ENCODE measurements at places on chromosomes 12 and 14. TPM values are rescaled to one million over a fixed set of nuclear protein-coding genes. Genes with fewer than 3 reads are reported as not detected.

The FAM177A1 gene
- total RNA-seq, result 46.2 TPM

- H3K36me3 ChIP-seq, result peaks cover 9% of the 10 kb centered on the region
- no peak overlapping the region for H3K27ac ChIP-seq
- H3K27me3 ChIP-seq, result no peaks in the 10 kb centered on the region
- H3K4me1 ChIP-seq, result peaks cover 2% of the 10 kb centered on the region
Measured at GRCh38 chr14:105348169-105348944, 33.8 kb downstream of the PACS2 start.

DNA sequence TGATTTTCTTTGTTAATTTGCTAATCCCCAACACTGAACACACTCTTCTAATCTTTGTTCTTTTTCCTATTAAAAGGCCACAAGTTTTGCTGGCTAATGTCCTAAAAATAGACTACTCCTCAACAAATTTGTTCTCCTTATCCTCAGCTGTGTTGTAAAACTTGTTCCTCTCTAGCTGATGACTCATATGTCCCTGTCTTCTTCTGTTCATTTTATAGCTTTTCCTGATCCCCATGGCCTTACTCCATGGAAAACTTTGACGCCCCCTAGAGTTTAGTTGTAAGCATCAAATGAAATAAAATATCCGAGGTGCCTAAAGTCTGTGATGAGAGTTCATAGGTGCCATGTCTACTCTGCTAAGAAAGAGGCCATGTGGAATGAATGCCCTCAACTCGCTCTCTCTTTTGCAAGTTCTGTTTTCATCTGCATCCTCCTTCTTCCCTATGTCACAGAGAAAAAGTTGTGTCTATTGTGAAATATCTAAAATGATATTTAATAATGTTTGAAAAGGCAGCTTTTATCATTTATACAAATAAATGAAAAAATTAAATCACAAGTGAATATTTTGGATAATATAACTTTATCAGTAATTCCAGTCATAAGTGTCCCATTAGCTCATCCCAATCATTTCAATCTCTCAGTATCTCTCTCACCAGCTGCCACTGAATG lies 237.9 kb downstream of the IPO8 start:
- no peak for DNase-seq
- H3K4me1 ChIP-seq, result no peaks in the 10 kb centered on the region
- no peaks in the 10 kb centered on the region for H3K36me3 ChIP-seq
- H3K27ac ChIP-seq, result no peak overlapping the region
- H3K4me3 ChIP-seq, result no peak overlapping the region

The KRT6A gene
- total RNA-seq, result not detected

- DNase-seq, result no peak
- H3K36me3 ChIP-seq, result no peaks in the 10 kb centered on the region
- H3K27ac ChIP-seq, result no peak overlapping the region
- H3K4me3 ChIP-seq, result no peak overlapping the region
- peaks cover 78% of the 10 kb centered on the region for H3K27me3 ChIP-seq
- H3K4me1 ChIP-seq, result no peaks in the 10 kb centered on the region
Measured at GRCh38 chr14:36256126-36256801, 64.2 kb downstream of the MBIP start.

- no peaks in the 10 kb centered on the region for H3K4me1 ChIP-seq
- no peak overlapping the region for H3K4me3 ChIP-seq
- H3K27ac ChIP-seq, result no peak overlapping the region
- H3K36me3 ChIP-seq, result peaks cover 4% of the 10 kb centered on the region
- DNase-seq, result no peak
Measured at GRCh38 chr14:55398679-55399078, 13.0 kb downstream of the ATG14 start.

The TESPA1 gene
- total RNA-seq, result not detected

- H3K4me3 ChIP-seq, result no peak overlapping the region
- peaks cover 75% of the 10 kb centered on the region for H3K27me3 ChIP-seq
- H3K4me1 ChIP-seq, result peaks cover 13% of the 10 kb centered on the region
Measured at GRCh38 chr12:49092086-49092815, 2.4 kb downstream of the DHH start.

GRCh38 chr14:68523989-68524725 lies 268.7 kb downstream of the ZFP36L1 start:
- no peak overlapping the region for H3K4me3 ChIP-seq
- H3K4me1 ChIP-seq, result peaks cover 40% of the 10 kb centered on the region
- no peak for DNase-seq
- no peaks in the 10 kb centered on the region for H3K27me3 ChIP-seq
- H3K27ac ChIP-seq, result no peak overlapping the region
- H3K36me3 ChIP-seq, result peaks cover 2% of the 10 kb centered on the region

GRCh38 chr14:93008381-93008780 lies 85.4 kb downstream of the CHGA start:
- H3K4me3 ChIP-seq, result no peak overlapping the region
- peaks cover 15% of the 10 kb centered on the region for H3K4me1 ChIP-seq
- H3K36me3 ChIP-seq, result no peaks in the 10 kb centered on the region
- no peak for DNase-seq
- no peaks in the 10 kb centered on the region for H3K27me3 ChIP-seq
- no peak overlapping the region for H3K27ac ChIP-seq

DNA sequence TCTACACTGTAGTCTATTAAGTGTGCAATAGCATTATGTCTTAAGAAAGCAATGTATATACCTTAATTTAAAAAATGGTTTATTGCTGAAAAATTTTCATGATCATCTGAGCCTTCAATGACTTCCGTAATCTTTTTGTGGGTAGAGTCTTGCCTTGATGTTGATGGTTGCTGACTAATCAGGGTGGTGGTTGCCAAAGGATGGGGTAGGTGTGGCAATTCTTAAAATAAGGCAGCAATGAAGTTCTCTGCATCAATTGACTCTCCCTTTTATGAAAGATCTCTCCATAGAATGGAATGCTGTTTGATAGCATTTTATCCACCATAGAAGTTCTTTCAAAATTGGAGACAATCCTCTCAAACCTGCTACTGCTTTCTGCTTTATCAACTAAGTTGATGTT lies 41.1 kb downstream of the BBS10 start:
- no peaks in the 10 kb centered on the region for H3K27me3 ChIP-seq
- H3K27ac ChIP-seq, result no peak overlapping the region
- no peak for DNase-seq
- H3K4me1 ChIP-seq, result peaks cover 5% of the 10 kb centered on the region

DNA sequence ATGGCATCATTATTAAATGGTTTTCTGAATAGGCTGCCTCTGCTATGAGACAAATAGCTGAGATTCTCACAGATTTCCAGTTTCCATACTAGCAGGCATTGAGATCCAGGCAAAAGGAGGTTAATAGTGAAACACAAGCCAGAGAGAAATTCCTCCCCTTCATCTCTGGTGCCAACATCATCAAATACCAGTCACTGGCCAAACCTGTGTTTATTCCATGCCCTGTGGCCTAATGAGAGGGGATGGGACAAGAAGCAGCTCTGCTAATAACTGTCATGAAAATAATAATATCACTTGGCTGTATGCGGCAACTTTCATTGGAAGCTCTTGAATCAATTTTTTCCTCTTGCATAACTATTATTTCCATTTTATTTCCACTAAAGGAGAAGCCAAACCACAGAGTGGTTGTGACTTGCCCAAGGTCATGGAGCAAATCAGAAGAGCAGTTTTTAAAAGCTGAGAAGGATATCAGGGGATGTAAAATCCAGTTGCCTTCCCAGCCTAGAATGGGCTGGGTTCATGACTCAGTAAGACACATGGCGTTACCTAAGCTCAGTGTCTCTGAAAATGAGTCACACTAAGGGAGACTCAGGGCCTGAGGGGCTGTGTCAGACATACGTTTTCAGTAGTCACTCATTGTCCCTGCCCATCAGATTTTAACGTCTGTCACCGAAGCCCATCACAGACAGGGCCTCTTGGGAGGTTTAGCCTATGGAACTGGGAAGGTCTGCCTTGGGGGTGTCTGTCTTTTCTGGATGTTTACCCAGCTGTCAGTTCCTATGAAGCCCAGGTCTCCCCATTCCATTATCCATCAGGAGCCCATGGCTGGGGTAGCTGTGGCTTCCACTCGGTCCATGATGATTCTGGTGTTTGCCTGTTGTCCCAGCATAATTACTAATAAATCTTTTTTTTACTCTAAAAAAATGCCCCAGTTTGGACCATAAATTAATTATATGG lies 208.8 kb upstream of the EEA1 start:
- H3K27ac ChIP-seq, result no peak overlapping the region
- no peak for DNase-seq
- H3K36me3 ChIP-seq, result no peaks in the 10 kb centered on the region
- no peak overlapping the region for H3K4me3 ChIP-seq
- no peaks in the 10 kb centered on the region for H3K27me3 ChIP-seq

- no peak overlapping the region for H3K27ac ChIP-seq
- no peaks in the 10 kb centered on the region for H3K4me1 ChIP-seq
- H3K36me3 ChIP-seq, result no peaks in the 10 kb centered on the region
Measured at GRCh38 chr14:30373526-30373925, 185.4 kb upstream of the G2E3 start.

DNA sequence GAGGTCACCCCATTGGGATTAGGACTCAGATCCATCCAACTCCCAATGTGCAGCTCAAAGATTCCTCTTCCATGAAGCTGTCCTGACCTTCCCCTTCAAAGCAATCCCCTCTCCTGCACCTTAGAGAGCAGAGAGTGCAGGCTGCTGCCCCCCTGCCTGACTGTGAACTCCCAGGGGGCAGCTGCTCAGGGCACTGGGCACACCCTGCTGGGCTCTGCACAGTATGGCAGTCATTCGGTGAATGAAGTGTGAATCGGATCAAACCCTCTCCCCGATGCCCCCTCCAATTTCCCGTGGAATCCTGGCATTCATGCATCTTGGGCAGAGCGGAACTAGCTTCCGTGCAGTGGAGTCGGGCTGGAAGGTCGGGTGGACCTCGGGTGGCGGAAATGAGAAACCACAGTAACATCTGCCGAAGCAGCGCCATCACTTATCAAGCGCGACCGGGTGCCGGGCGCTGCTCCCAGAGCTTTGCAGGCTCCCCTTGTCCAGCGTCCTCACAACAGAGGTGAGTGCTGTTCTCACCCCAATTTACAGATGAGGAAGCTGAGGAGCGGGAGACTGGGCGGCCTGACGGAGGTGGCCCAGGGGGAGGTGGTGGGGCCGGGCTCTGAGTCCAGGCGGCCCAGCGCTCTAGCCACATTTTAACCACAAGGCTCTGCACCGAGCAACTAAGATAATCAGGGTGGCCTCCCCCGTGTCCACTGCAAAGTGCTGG lies 14.7 kb downstream of the GALNT9 start:
- no peaks in the 10 kb centered on the region for H3K4me1 ChIP-seq
- no peak for DNase-seq
- no peak overlapping the region for H3K27ac ChIP-seq
- peaks cover 56% of the 10 kb centered on the region for H3K27me3 ChIP-seq

DNA sequence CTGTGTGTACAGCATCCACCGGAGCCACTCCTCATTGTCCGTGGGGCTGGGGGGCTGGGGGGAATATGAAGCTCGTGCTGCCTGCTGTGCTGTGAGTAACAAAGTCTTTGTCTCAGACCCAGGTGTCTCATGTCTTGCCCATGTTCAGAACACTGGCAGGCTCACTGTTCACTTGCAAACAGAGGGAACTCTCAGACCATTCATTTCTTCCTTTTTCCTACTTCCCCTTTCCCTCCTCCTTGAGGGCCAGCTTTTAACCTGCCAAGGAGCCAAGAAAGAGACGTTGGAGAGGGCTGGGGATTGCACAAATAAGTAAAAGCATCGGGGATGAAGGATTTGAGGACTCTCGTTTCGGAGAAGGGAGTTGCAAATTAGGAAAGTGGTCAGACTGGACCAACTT lies 21.6 kb downstream of the GPR132 start:
- H3K4me3 ChIP-seq, result no peak overlapping the region
- H3K27me3 ChIP-seq, result peaks cover 33% of the 10 kb centered on the region
- no peak for DNase-seq
- H3K27ac ChIP-seq, result no peak overlapping the region

DNA sequence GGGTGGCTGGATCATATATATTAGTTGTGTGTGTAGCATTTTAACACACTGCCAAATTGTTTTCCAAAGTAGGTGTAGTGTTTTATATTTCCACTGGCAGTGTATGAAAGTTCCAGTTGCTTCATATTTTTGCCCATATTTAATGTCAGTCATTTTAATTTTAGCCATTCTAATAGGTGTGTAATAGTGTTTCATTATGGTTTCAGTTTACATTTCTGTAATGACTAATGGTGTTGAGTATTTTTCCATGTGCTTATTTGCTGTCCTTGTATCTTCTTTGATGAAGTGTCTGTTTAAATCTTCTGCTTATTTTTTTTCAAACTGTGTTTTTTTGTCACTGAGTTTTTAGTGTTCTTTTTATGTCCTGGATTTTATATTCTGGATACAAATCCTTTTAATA lies 8.7 kb downstream of the TBC1D15 start:
- H3K36me3 ChIP-seq, result peaks cover 14% of the 10 kb centered on the region
- H3K4me3 ChIP-seq, result no peak overlapping the region
- no peak overlapping the region for H3K27ac ChIP-seq
- peaks cover 2% of the 10 kb centered on the region for H3K4me1 ChIP-seq

GRCh38 chr12:80582431-80582830 lies 125.0 kb upstream of the MYF6 start:
- peaks cover 3% of the 10 kb centered on the region for H3K4me1 ChIP-seq
- no peak overlapping the region for H3K27ac ChIP-seq
- H3K36me3 ChIP-seq, result no peaks in the 10 kb centered on the region

DNA sequence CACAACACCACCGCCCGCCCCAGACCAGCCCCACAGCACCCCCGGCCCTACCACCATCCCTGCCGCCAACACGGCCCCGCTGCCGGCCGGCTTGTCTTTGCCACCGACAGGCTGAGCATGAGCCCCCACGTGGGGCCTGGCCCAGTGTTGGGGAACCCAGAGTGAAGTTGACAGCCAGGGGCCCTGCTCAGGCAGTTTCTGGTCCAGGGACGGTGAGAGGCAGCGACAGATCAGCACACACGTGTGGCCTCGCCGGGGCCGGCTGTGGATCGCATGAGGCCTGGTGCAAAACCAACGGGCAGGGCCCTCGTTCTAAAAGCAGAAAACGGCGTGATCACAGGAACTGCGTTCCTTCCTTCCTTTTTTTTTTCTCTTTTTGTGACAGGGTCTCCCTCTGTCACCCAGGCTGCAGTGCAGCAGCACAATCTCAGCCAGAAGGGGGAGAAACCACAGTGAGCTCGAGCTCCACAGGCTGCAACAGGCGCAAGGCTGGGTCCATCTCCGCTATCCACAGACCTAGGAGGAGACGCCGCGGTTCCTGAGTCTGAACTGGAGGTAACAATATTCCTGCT lies 50.5 kb upstream of the FBRSL1 start:
- peaks cover 7% of the 10 kb centered on the region for H3K36me3 ChIP-seq
- H3K4me1 ChIP-seq, result peaks cover 7% of the 10 kb centered on the region
- no peak overlapping the region for H3K4me3 ChIP-seq
- no peak for DNase-seq
- H3K27ac ChIP-seq, result no peak overlapping the region

The SDS gene
- not detected for total RNA-seq
